ENCODE measurements at places on chromosomes 1 and 21.

GRCh38 chr1:23288201-23288600 lies 55.9 kb downstream of the HNRNPR start:
- no peak for DNase-seq

DNA sequence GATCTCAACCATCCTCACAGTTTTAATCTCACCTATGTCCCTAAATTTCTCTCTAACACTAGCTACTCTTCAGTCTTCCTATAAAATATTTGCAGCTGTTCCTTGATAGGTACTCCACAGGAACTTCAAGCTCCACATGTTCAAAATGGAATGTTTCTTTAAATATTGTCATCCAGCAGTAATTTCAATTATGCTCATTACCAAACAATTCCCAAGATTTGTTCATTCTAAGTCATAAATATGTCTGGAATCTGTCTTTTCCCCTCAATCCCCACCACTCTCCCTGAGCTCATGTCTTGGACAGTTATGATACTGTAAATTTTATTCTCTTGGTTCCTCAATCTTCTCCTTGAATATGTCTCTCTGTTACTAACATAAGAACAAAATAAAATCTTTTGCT lies 214.4 kb downstream of the NRIP1 start:
- no peak for DNase-seq

DNA sequence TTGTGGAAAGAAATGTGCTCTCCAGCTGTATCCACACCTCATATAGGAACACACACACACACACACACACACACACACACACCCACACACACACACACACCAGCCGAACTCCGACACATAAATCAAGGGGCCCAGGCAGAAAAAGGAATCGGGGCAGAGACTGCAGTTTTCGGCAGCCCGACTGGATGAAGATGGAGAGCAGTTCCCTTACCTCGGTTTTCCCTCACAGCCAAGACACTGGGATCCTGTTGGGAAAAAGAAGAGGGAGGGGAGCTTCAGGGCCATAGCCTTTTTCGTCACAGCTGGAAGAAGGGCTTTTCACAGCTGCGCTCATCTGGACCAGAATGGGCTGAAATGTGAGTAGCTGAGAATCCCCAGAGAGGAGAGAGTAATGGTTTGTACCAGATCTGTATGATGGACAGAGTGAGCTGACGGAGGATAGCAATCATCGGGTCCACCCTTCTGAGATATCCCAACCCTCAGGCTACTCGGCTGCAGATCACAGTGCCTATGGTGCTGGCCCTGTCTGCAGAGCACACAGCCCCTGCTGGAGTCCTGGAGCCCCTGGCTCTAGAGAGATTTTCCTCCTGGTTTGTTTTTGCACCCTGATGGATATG lies 37.7 kb downstream of the PIK3C2B start:
- DNase-seq = no peak

DNA sequence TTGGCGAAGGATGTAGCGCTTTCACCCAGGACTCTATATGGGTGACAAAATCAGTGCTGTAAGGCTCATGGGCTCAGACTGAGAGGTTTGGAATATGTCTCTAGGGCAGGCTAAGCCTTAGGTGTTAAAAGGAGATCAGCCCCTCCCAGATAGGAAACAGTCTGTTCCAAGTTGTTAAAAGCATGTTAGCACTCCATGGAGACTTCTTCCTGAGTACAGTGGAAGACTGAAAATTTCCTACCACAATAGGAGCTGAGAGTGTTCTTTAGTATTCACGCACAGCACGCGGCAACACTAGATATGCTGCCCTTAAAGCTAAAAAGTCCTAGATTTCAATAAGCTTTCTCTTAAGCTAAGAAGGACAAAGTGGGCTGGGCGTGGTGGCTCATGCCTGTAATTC lies 122.1 kb downstream of the TRABD2B start:
- DNase-seq = no peak

DNA sequence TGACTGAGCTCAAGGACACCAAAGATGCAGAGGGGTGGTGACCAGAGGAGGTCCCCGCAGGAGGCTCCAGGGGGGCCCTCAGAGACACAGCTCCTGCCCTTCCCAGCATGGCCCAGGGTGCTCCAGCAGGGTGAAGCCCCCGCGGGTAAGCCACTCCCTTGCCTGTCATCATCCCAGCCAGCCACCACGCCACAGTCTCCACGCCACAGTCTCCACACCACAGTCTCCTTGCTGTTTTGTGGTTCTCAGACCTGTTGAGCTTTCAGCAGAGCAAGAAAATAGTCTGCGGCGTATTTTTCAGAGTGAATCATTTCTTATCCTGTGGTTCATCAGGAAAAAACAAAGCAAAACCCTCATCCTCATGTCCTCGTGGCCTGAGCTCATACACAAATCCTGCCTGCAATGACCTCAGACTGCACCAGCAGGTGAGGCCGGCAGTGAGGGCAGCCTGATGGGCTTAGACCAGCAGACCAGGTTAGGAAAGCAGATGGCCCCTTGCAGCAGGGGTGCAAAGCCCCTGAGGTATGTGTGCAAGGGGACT lies 25.7 kb upstream of the ABCG1 start:
- DNase-seq = peak; percentile 27

DNA sequence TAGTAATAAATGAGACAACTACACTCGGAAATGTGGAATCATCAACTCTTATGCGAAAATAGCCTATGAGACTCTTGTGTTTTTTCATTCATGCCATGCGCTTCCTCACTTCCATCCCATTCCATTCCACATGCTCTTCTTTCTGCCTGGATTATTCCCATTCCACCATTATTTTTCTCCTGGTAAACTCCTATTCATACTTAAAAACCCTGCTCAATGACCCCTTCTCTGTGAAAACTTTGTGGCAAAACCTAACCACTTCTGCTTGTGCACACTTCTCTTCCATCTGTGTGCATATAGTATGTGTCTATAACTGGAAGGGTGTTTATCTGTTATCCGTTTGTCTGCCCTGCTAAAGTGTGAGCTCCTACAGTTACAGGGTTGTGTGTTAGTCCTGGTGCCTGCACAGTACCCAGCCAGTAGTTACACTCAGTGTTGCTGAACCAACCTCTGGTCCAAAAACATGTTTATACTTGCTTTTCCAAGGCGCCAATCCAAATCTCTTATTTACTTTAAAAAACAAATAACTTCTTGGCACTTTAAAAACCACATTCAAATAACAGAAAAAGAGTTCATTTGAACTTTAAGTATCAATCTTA lies 10.7 kb downstream of the EPHX1 start:
- peak; percentile 64 for DNase-seq

- peak; percentile 53 for DNase-seq
Observed at GRCh38 chr1:41382480-41383090, 21.4 kb downstream of the FOXO6 start.

DNA sequence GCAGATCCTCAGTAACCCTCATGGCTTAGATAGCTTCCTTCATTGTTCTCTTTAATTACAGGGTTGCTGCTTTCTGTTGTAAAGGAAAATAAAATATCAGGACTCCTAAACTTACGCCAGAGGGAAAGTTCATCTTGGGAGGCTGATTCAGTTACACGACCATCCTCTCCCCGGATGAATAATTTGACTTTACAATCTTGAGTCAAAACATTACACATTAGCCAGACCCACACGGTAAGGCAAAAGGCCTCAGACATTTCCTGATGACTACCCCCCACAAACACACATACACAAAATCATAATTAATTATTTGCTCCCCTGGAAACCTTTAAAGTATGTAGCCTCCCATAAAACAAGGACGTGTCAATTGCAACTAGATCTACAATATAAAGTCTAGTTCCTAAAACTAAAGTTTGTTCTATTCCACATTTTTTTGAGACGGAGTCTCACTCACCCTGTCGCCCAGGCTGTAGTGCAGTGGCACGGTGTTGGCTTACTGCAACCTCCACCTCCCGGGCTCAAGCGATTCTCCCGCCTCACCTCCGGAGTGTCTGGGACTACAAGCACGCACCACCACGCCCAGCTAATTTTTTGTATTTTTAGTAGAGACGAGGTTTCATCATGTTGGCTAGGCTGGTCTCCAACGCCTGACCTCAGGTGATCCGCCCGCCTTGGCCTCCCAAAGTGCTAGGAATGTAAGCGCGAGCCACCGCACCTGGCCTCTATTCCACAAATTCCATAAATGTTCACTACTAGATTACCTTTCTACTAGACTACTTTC lies 830 bp upstream of the PRDX1 start:
- DNase-seq = peak; percentile 77

- DNase-seq = no peak
Observed at GRCh38 chr1:1245817-1246576, 525 bp downstream of the C1QTNF12 start.

DNA sequence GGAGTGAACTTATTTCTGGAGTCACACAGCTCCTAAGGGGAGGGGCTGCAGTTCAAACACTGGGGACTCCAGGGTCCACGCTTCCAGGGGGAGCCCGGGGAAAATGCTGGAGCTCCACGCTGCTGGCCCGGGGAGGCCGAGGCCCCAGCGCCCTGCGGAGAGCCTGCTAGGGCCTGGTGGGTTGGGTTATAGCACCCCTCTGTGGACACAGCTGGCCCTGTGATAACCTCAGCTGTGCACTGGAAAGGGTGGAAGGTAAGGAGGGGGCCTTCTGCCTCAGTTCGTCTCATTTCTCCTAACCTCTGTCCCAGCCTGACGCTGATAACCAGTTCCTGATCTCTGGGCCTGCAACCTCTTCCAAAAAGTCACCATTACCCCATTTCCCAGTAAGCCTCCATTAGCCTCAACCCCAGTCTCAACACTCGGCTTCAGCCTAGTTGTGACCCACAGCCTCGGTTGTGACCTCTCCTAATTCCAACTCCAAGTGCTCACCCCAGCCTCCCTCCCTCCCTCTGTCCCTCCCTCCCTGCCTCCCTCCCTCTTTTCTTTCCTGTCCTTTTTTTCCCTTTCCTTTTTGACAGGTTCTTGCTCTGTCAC lies 7.1 kb downstream of the NBL1 start:
- DNase-seq = peak; percentile 16

DNA sequence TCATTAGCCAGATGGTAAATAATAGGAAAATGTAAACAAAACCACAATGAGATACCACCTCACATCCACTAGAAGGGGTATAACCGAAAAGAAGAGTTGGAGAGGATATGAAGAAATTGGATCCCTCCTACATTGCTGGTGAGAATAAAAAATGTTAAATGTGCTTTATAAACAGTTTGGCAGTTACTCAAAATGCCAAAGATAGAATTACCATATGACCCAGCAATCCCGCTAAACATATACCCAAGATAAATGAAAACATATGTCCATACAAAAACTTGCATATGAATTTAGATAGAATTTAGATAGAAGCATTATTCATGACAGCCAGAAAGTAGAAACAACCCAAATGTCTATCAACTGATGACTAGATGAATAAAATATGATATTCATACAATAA lies 4.4 kb upstream of the FMO2 start:
- DNase-seq = no peak

DNA sequence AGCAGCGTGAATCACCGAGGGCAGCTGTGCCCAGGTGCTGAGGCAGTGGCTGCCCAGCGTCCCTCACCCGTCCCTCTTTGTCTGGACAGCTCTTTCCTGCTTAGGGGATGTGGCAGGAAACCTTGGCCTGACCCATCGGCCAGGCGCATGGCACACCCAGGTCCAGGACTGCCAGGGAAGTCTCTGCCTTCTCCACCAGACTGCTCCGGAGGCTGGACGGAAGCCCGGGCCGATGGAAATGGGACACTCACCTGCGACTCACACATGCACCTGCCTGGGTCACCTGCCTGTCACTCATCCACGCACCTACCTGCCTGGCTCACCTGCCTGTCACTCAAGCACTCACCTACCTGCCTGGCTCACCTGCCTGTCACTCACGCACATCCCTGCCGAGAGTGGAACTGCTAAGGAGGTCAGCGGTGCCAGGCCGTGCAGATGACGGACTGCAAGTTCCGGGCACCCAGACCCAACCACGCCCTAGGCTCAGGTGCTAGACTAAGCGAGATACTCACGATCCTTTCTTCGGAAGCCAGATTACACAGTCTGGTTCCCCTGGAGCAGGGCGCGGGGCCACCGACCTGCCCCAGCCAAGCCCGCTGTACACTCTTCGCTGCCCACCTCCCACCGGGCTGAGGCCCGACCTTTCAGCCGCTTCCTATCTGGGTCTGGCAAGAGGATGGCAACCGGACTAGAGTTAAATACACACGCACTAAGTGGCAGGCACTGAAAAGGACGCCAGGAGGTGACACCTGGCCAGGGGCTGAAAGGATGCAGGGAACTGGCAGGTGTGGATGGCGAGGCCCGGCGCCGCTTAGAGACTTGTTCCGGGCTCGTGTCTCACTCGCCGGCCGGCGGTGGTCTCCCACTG lies 1.1 kb downstream of the UBE2J2 start:
- peak; percentile 97 for DNase-seq

DNA sequence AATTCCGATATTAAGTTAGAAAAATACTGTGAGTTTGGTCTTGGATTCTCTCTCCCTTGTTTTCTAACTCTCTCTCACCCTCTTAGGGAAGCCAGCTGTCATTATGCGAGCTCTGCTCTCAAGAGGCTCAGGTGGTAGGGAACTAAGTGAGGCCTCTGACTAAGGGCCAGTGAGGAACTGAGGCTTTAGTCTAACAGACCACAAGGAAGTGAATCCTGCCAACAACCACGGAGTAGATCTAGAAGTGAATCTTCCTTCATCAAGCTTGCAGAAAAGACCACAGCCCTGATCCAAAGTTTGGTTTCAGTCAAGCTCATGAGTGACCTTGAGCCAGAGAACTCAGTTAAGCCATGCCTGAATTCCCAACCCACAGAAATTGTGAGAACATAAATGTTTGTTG lies 180.1 kb upstream of the PRMT6 start:
- DNase-seq = no peak

GRCh38 chr21:25215698-25216384 lies 391.4 kb downstream of the MRPL39 start:
- DNase-seq = no peak

DNA sequence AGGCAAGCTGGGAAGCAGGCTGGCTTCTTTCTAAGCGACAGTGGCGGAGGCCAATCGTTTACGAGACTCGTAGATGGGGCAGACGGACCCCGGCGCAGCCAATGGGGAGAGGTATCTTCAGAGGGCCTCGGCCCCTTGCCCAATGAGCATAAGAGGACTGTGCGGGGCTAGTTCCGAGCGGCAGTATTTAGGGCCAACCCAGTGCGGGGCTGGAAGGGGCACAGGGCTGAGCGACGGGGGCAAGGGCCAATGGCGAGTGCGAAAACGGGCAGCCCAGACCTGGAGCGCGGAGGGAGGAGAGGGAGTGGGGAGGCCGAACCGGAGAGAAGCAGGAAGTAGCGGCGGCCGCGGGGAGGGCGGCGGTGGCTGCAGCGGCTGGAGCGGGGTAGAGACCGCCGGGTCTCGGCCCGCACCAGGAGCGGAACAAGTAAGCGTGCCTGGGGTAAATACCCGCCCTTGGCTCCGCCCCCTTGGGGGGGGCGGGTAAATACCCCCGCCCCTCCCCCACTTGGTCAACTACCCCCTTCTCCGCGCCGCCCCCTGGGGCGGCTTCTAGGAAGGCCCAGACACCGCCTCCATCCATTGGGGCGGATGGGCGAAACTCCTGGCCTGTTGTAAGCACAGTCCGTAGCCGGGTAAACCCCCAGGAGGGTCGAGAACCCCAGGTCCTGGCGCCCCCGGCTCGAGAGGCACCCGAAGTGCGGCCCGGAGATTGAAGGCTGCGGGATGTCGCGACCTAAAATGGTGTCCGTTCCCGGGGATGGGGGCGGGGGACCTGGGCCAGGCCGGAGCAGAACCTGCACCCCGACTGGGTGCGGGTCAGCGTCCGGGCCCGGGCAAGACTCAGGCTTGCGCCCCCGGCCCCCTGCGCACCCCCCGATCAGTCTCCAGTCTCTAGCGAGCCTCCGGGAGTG lies at the start of gene ZNF687:
Gene ZNF687 (plus strand): TSS at position 331 of the 914 bp plus-strand sequence. CDS start 3,993 bp downstream, outside the sequence.
- peak; percentile 100 for DNase-seq

- DNase-seq = no peak
Observed at GRCh38 chr1:210663730-210664573, 335.2 kb downstream of the HHAT start.

GRCh38 chr1:62265956-62266935 lies 53.0 kb downstream of the KANK4 start:
- no peak for DNase-seq

GRCh38 chr21:45224189-45224938 lies 63.3 kb downstream of the POFUT2 start:
- no peak for DNase-seq

Data from PC-3 (cell line).